ENCODE measurements at places on chromosomes 4 and X. TPM values are rescaled to one million over a fixed set of nuclear protein-coding genes. Genes with fewer than 3 reads are reported as not detected.

DNA sequence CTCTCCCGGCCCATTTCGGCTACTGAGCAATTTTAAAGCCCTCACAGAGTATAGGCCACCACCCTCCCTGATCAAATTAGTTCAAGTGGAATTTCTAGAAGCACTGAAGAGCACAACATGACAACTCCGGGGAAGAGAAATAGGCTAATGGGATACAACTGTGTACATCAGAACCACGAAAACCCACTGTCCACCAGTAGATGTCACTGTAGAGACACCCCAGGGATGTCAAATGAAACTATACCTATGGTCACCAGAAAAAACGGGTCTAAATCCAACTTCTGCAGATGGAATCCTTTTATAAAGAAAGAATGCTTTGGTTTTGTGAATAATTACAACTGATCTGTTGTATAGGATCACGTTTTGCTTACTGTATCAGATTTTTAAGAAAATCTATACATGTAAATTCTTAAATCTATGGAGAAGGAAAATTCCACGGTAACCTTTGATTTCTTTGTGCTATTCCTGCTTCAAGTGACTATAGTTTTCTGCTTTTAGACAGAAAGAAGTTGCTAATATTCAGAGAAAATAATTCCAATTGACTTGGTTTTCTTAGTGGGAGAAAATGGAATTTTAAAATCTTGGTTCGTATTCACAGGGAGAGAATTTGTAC lies 29.5 kb upstream of the MAP3K15 start:
- H3K27ac ChIP-seq = peak overlapping the region; percentile 39
- DNase-seq = peak; percentile 67
- no peaks in the 10 kb centered on the region for H3K27me3 ChIP-seq
- no peak overlapping the region for H3K4me3 ChIP-seq

GRCh38 chrX:11206716-11207115 lies 86.5 kb upstream of the AMELX start:
- H3K4me1 ChIP-seq = no peaks in the 10 kb centered on the region
- no peaks in the 10 kb centered on the region for H3K36me3 ChIP-seq
- DNase-seq = no peak
- H3K4me3 ChIP-seq = no peak overlapping the region
- no peak overlapping the region for H3K27ac ChIP-seq

Gene CXCL1
- total RNA-seq = not detected

- H3K4me3 ChIP-seq = no peak overlapping the region
- DNase-seq = no peak
- H3K27ac ChIP-seq = no peak overlapping the region
- H3K27me3 ChIP-seq = peaks cover 3% of the 10 kb centered on the region
These were observed 41.5 kb downstream of the BTC start for GRCh38 chr4:74752798-74753197.

GRCh38 chr4:3290476-3290875 lies 2.3 kb upstream of the RGS12 start:
- no peak overlapping the region for H3K4me3 ChIP-seq
- H3K4me1 ChIP-seq = peaks cover 9% of the 10 kb centered on the region
- no peak overlapping the region for H3K27ac ChIP-seq
- DNase-seq = no peak
- H3K27me3 ChIP-seq = peaks cover 6% of the 10 kb centered on the region

GRCh38 chrX:54358424-54359211 lies 772 bp upstream of the WNK3 start:
- peaks cover 10% of the 10 kb centered on the region for H3K27me3 ChIP-seq
- peak overlapping the region; percentile 80 for H3K4me3 ChIP-seq

- H3K4me3 ChIP-seq = no peak overlapping the region
- peaks cover 2% of the 10 kb centered on the region for H3K36me3 ChIP-seq
- no peaks in the 10 kb centered on the region for H3K4me1 ChIP-seq
- H3K27me3 ChIP-seq = no peaks in the 10 kb centered on the region
- H3K27ac ChIP-seq = no peak overlapping the region
These were observed 87.3 kb downstream of the STPG2 start for GRCh38 chr4:98055800-98056501.

Gene SSX2
- not detected for total RNA-seq

- H3K4me1 ChIP-seq = no peaks in the 10 kb centered on the region
- no peaks in the 10 kb centered on the region for H3K36me3 ChIP-seq
- no peak overlapping the region for H3K27ac ChIP-seq
- no peak for DNase-seq
- no peak overlapping the region for H3K4me3 ChIP-seq
These were observed 223.0 kb downstream of the COX18 start for GRCh38 chr4:72846280-72847111.

DNA sequence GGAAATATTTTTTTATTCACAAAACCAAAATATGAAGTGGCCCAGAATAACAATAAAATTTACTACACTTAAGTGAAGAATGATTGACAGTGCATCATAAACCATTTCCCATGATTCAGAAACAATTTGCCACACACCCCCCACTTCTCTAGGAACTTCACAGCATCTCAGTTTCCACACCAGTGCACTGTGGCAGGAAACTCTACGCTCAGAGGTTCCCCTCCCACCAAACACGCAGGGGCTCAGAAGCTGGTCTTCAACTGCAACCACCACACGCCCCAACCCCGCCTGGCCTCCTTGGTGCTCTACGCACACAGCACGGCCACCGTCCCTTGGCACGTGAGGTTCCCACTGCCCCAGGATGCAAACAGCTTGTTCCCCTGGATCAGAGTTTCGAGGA lies 63.7 kb downstream of the ZFYVE28 start:
- no peak overlapping the region for H3K4me3 ChIP-seq
- peaks cover 3% of the 10 kb centered on the region for H3K4me1 ChIP-seq
- DNase-seq = no peak
- H3K27me3 ChIP-seq = no peaks in the 10 kb centered on the region
- no peak overlapping the region for H3K27ac ChIP-seq

DNA sequence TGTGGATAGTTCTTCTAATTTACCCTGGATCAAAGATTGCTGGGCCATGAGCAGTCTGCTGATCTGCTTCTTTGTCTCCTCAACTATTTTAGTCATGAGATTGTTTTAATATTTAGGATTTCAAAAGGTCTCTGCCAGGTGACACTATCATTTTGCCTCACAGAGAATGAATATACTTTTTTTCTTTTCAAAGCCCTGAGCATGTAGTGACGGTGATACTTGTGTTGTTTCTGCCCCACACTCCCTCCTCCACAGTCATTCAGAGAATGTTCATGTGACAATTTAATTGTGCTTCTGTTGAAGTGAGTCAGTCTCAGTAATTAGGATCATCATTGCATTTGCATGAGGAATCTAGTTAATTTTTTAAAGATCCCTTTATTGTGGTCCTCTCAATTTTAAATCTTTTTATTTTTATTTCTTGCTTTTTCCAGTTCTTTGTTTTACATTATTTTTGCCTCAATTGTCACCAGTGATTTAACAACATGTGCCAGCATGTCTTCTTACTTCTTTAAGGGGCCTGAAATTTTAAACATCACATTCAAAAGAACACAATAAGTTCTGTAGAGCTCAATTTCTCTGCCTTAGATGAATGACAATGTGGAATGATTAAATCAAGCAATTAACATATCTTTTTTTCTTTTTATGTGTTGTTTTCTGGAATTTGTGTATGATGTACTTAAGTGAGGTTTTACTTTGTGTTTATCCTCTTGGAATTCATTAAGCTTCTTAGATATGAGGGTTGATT lies 12.3 kb downstream of the MMRN1 start:
- H3K4me3 ChIP-seq = no peak overlapping the region
- H3K27ac ChIP-seq = no peak overlapping the region
- DNase-seq = peak; percentile 8
- peaks cover 2% of the 10 kb centered on the region for H3K4me1 ChIP-seq
- H3K36me3 ChIP-seq = no peaks in the 10 kb centered on the region

Gene SRD5A3
- total RNA-seq = 22.3 TPM

- no peak overlapping the region for H3K4me3 ChIP-seq
- H3K4me1 ChIP-seq = peaks cover 28% of the 10 kb centered on the region
- H3K27ac ChIP-seq = no peak overlapping the region
These were observed 42.6 kb downstream of the CLDN34 start for GRCh38 chrX:10009741-10010140.

- no peaks in the 10 kb centered on the region for H3K27me3 ChIP-seq
- no peak overlapping the region for H3K27ac ChIP-seq
- H3K4me1 ChIP-seq = no peaks in the 10 kb centered on the region
- H3K36me3 ChIP-seq = no peaks in the 10 kb centered on the region
These were observed 434.3 kb downstream of the SPRY1 start for GRCh38 chr4:123830930-123831329.
